ENCODE measurements at places on chromosomes 16 and 17.
A peak's percentile ranks its signal among the peaks of the same experiment; 100 is the strongest.

DNA sequence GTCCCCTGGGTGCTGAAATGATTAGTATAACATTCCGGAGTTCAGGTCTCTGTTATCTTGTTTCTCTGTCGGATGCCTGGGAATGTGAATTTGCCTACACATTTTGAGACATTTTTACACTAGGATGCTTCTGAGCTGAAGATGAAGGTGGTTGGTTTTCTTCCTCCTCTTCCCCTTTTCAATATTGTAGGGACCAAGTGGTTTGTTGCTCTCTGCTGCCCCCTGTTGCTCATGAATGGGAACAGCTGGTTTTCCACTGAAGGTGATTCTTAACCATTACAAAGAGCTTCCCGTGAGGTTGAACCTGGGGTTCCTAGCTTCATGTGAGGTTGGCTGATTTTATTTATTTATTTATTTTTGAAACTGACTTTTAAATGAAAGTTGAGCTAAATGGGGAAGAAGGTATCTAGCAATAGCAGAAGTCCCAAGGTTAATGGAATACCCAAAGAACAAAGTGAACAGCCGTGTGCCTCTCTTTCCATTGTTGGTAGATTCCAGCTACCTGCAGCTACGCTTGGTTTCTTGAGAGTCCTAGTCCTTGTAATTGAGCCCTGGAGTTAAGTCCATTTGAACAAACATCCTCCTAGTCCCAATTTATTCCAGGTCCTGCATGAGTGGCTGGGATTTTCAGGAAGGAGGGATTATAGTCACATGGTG lies 983.9 kb upstream of the EEF2KMT start:
- H3K27ac ChIP-seq, result no peak overlapping the region

- H3K27ac ChIP-seq, result no peak overlapping the region
- no peaks in the 10 kb centered on the region for H3K27me3 ChIP-seq
- no peak overlapping the region for H3K4me3 ChIP-seq
- no peaks in the 10 kb centered on the region for H3K36me3 ChIP-seq
- no peak for DNase-seq
Measured at GRCh38 chr16:69417520-69418199, 6.8 kb upstream of the CYB5B start.

- no peaks in the 10 kb centered on the region for H3K27me3 ChIP-seq
- no peaks in the 10 kb centered on the region for H3K36me3 ChIP-seq
- H3K4me3 ChIP-seq, result no peak overlapping the region
- no peaks in the 10 kb centered on the region for H3K4me1 ChIP-seq
Measured at GRCh38 chr17:13384626-13385025, 217.1 kb downstream of the HS3ST3A1 start.

- no peak for DNase-seq
- no peak overlapping the region for H3K27ac ChIP-seq
- H3K4me1 ChIP-seq, result peaks cover 18% of the 10 kb centered on the region
Measured at GRCh38 chr17:73831699-73832098, 187.5 kb upstream of the SDK2 start.

DNA sequence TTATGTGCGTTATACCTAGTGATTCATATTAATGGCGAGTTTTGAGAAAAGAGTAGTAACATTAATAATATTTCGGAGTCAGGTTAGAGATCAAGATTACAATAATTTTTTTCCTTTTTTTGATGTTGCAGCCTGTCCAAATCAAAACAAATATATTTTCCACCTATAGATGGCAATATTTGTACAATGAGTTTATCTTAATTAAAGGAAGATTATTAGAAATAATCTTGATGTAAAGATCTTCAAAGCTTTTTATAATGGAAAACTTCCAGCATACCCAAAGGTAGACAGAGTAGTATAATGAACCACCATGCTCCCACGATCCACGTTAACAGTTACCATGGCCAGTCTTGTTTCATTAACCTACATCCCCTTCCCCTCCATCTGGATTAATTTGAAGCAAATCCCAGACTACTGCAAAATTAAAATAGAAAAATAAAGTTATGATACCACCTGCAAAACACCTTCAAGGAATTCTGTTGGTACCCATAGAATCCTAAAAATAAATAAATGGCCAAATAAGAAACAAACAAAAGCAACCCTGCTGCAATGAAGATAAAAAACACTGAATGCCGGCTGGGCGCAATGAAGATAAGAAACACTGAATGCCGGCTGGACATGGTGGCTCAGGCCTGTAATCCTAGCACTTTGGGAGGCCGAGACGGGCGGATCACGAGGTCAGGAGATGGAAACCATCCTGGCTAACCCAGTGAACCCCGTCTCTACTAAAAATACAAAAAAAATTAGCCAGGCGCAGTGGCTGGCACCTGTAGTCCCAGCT lies 46.5 kb upstream of the GINS3 start:
- no peaks in the 10 kb centered on the region for H3K4me1 ChIP-seq
- no peaks in the 10 kb centered on the region for H3K27me3 ChIP-seq
- H3K36me3 ChIP-seq, result no peaks in the 10 kb centered on the region
- H3K27ac ChIP-seq, result no peak overlapping the region

- no peak for DNase-seq
- H3K36me3 ChIP-seq, result peaks cover 82% of the 10 kb centered on the region
- peaks cover 11% of the 10 kb centered on the region for H3K4me1 ChIP-seq
- H3K27me3 ChIP-seq, result no peaks in the 10 kb centered on the region
- peak overlapping the region; percentile 45 for H3K27ac ChIP-seq
Measured at GRCh38 chr16:11682655-11683096, 14.4 kb downstream of the SNN start.

DNA sequence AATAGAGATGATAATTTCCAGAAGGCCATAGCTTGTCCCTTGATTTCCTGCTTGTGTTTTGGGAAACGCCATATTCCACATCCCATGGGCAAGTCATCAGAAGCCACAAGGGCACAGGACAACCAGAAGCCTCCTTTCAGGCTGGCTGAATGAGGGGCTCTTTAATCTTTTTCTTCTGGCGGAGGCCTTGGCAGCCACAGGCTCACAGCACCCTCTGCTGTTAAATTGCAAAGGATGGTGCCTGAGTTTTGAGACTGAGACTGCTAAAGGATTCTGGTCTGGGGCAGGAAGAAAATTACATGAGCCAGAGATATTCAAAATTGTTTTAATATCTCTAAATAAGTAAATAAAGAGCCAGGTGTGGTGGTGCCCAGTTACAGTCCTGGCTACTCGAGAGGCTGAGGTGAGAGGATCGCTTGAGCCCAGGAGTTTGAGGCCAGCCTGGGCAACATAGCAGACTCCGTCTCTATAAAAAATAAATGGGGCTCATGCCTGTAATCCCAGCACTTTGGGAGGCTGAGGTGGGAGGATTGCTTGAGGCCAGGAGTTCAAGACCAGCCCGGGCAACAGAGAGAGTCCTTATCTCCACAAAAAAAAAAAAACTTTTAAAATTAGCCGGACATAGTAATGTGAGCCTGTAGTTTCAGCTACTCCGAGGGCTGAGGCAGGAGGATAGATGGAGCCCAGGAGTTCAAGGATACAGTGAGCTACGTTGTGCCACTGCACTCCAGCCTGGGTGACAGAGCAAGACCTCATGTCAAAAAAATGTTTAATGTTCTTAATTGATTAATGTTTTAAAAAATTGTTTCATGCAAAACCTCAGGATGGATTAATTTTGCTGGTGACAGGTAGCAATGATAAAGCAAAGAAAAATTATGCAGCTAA lies 26.3 kb downstream of the AARSD1 start:
- H3K4me1 ChIP-seq, result no peaks in the 10 kb centered on the region
- no peaks in the 10 kb centered on the region for H3K36me3 ChIP-seq
- H3K4me3 ChIP-seq, result no peak overlapping the region
- no peak overlapping the region for H3K27ac ChIP-seq
- no peak for DNase-seq

DNA sequence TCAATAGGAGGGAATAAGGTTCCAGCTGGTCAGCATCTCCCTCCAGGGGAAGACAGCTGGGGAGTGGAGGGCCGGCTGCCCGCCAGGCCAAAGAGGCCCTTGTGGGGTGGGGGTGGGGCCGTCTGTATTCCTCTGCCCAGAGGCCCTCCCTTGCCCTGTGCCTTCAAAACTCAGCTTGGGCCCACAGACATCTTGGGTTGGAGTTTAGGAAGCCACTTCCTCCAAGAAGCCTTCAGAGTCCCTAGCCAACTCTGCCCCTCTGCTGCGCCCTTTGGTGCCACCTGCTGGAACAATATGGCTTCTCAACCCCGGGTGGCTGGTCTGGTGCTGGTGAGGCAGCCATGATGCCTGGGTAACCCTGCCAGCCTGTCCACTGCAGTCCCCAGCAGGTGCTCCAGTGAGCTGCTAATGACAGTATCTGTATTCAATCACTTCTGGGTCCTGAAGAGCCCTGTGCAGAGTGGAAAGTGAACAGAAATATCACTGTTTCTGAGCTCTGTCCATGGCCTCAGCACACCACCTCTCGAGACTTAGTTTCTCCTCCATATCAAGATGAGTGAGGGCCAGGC lies 16.7 kb downstream of the HSD11B2 start:
- H3K4me1 ChIP-seq, result no peaks in the 10 kb centered on the region
- no peaks in the 10 kb centered on the region for H3K27me3 ChIP-seq
- no peak overlapping the region for H3K4me3 ChIP-seq
- no peak overlapping the region for H3K27ac ChIP-seq
- DNase-seq, result no peak
- H3K36me3 ChIP-seq, result peaks cover 90% of the 10 kb centered on the region

DNA sequence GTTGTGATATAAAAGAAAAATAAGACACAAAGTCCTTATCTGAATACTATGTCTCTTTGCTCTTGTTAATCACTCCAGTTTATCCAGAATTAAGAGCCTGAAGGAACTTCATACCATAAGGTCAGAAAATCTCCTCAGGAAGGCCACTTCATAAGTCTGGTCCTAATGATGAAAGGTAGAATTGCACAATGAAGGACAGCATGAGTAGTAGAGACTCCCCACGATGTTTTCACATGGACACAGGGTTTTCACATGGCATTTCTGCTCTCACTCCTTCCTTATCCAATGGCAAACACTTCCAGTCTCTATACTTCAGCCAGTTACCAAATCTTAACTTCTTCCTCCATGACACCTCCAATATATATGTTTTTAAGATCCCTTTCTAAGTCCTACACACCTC lies 10.2 kb upstream of the C17orf78 start:
- no peaks in the 10 kb centered on the region for H3K27me3 ChIP-seq
- no peak for DNase-seq
- H3K4me3 ChIP-seq, result no peak overlapping the region
- no peaks in the 10 kb centered on the region for H3K4me1 ChIP-seq
- H3K36me3 ChIP-seq, result no peaks in the 10 kb centered on the region
- H3K27ac ChIP-seq, result no peak overlapping the region

DNA sequence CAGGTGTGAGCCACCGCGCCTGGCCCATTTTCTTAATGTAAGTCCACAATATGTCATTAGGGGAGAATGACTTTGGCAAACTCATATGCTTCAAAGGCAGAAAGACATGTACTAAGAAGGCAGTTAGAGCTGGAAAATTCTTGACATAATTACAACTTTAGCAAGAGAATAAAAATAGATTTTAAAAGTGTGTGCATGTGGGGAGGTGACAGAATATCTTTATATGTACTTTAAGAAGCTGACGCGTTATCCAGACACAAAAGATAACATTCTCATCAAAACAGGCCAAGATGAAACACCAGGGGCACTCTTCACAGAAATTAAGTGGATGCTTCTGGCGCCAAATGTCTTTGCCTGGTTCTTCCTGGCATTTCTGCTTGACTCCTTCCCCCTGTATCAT lies 28.2 kb downstream of the GJC1 start:
- no peak overlapping the region for H3K4me3 ChIP-seq
- no peak overlapping the region for H3K27ac ChIP-seq
- no peak for DNase-seq
- H3K36me3 ChIP-seq, result no peaks in the 10 kb centered on the region
- no peaks in the 10 kb centered on the region for H3K4me1 ChIP-seq
- no peaks in the 10 kb centered on the region for H3K27me3 ChIP-seq

DNA sequence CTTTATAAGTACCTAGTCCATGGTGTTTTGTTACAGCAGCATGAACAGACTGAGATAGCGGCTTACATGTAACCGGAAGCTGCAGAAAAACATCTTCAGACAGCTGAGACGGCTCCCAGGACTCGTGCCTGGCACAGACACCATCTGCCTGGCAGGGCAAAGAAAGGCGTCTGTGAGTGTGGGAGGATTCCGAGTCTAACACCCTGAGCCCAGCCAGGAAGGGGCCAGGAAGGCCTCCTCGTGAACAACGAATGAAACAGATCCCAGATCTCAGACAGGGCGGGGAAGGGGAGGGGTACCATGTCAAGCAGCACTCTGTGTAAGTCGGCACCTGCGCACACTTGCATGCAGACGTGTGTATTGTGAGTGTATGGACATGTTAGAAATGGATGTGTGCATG lies 4.4 kb upstream of the CSNK1D start:
- no peak overlapping the region for H3K4me3 ChIP-seq
- no peaks in the 10 kb centered on the region for H3K27me3 ChIP-seq
- peaks cover 5% of the 10 kb centered on the region for H3K36me3 ChIP-seq
- H3K4me1 ChIP-seq, result peaks cover 6% of the 10 kb centered on the region
- no peak for DNase-seq
- no peak overlapping the region for H3K27ac ChIP-seq

DNA sequence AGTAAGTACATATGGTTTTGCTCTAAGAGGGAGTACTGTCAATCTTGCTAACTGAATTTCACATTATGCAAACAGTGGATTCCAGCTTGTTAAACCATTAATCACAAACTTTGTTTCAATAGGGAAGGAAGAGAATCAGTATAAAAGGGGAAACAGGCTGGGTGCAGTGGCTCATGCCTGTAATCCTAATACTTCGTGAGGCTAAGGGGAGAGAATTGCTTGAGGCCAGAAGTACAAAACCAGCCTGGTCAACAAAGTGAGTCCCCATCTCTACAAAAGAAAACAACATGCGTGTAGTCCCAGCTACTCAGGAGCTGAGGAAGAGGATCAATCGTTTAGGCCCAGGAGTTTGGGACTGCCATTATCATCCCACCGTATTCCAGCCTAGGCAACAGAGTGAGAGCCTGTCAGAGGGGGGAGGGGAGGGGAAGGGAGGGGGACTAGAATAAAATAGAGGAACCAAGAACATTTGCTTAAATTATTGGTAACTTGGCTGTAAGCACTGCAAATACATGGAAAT lies 65.7 kb downstream of the FBXL20 start:
- no peak for DNase-seq
- no peaks in the 10 kb centered on the region for H3K27me3 ChIP-seq
- H3K27ac ChIP-seq, result no peak overlapping the region
- no peaks in the 10 kb centered on the region for H3K36me3 ChIP-seq

GRCh38 chr16:15829460-15829859 lies 27.4 kb downstream of the MYH11 start:
- no peaks in the 10 kb centered on the region for H3K36me3 ChIP-seq
- no peaks in the 10 kb centered on the region for H3K27me3 ChIP-seq
- H3K27ac ChIP-seq, result no peak overlapping the region
- H3K4me3 ChIP-seq, result no peak overlapping the region
- DNase-seq, result no peak

DNA sequence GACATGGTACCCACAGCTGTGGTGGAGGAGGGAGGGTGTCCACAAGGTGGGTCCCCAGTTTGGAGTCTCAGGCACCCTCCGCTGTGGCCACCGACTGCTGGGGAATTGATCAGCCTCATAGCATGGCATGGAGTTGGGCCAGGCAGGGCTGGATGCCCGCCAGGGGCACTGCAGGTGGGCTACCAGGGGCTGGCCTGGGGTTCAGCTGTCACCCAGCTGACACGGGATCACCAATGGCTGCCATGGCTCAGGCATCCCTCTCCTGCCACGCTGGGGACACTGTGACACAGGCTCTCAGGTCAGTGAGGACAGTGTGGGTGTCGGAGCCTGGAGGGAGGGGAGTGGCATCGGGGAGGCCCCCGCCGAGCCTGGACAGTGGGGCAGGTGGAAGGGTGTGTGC lies 19.8 kb upstream of the SSTR5 start:
- no peaks in the 10 kb centered on the region for H3K4me1 ChIP-seq
- DNase-seq, result no peak
- no peaks in the 10 kb centered on the region for H3K36me3 ChIP-seq

- H3K4me1 ChIP-seq, result no peaks in the 10 kb centered on the region
- H3K27me3 ChIP-seq, result no peaks in the 10 kb centered on the region
- H3K27ac ChIP-seq, result no peak overlapping the region
- no peaks in the 10 kb centered on the region for H3K36me3 ChIP-seq
- no peak for DNase-seq
- H3K4me3 ChIP-seq, result no peak overlapping the region
Measured at GRCh38 chr16:85344502-85345128, 232.3 kb upstream of the CIBAR2 start.

Data from naive thymus-derived CD4-positive, alpha-beta T cell (primary cell).